ENCODE measurements at places on chromosomes 5 and 9. TPM values are rescaled to one million over a fixed set of nuclear protein-coding genes. Genes with fewer than 3 reads are reported as not detected.

GRCh38 chr5:1840741-1841521 is 39.7 kb downstream of the NDUFS6 start:
- H3K4me3 ChIP-seq: no peak overlapping the region
- no peaks in the 10 kb centered on the region for H3K4me1 ChIP-seq
- H3K36me3 ChIP-seq: no peaks in the 10 kb centered on the region
- DNase-seq: no peak
- no peaks in the 10 kb centered on the region for H3K27me3 ChIP-seq

GRCh38 chr5:34854459-34855174 is 15.7 kb downstream of the TTC23L start:
- DNase-seq: no peak
- no peak overlapping the region for H3K4me3 ChIP-seq
- no peak overlapping the region for H3K27ac ChIP-seq
- H3K27me3 ChIP-seq: no peaks in the 10 kb centered on the region
- no peaks in the 10 kb centered on the region for H3K36me3 ChIP-seq

GRCh38 chr9:68704498-68704813 is 584 bp upstream of the PIP5K1B start:
- DNase-seq: no peak
- H3K27me3 ChIP-seq: peaks cover 82% of the 10 kb centered on the region
- H3K4me3 ChIP-seq: no peak overlapping the region
- no peaks in the 10 kb centered on the region for H3K4me1 ChIP-seq
- no peak overlapping the region for H3K27ac ChIP-seq

GRCh38 chr5:131974016-131974415 is 28.6 kb upstream of the MEIKIN start:
- no peaks in the 10 kb centered on the region for H3K36me3 ChIP-seq
- H3K27me3 ChIP-seq: no peaks in the 10 kb centered on the region
- H3K27ac ChIP-seq: no peak overlapping the region
- H3K4me3 ChIP-seq: no peak overlapping the region
- no peaks in the 10 kb centered on the region for H3K4me1 ChIP-seq

DNA sequence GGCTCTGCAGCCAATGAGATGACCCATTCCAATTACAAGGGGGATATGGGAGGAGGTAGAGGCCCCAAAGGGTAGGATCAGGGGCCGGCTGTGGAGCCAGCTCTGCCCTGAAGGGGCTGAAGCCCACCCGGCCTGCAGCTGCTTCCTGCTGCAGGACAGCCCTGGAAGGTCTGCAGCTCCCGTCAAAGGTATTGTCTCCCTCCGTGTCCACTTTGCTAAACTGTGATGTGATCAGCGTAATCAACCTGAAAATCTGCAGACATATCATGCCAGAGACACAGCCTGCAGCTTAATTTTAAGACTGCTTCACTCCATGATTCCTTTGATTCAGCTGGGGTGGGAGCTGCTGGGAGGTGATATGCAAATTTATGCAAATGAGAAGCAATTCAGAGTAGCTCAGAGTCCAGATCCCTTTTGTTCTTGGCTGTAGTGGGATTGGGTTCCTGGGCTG is 90.7 kb downstream of the GADD45G start:
- no peak overlapping the region for H3K27ac ChIP-seq
- no peak for DNase-seq
- H3K27me3 ChIP-seq: peaks cover 10% of the 10 kb centered on the region
- H3K36me3 ChIP-seq: peaks cover 6% of the 10 kb centered on the region

DNA sequence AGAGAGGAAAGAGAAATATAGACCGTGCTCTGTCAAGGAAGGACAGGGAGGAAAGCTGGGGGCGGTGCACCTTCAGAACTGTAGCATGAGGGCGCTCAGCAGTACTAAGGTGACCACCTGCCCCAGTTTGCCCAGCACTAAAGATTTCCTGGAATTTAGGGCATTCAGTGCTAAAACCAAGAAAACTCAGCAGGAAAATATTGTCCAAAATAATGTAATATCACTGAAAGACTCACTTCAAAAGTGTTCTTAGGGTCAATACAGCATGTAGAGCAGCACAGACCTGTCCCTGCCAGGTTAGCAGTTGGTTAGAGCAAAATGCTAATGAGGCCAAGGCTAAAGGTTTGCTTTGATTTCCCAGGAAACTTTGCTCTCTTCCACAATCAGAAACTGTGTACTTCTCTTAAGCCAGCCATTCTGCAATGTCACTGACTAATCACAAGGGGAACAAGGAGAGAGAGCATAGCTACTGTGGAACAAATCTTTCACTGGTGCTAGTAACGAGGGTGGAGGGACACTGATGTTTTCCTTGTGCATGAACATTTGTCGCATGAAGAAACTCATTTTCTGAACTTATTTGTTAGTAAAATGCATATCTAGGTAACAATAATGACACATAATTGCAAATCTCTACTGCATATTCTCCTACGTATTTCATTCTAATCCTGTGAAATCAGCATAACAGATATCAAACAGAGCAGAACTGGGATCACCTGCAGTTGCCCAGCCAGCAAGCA is 53.0 kb upstream of the GRAMD2B start:
- no peak overlapping the region for H3K4me3 ChIP-seq
- no peaks in the 10 kb centered on the region for H3K36me3 ChIP-seq
- H3K27me3 ChIP-seq: no peaks in the 10 kb centered on the region
- H3K27ac ChIP-seq: no peak overlapping the region

- H3K27ac ChIP-seq: no peak overlapping the region
- DNase-seq: no peak
- H3K36me3 ChIP-seq: peaks cover 17% of the 10 kb centered on the region
Measured at GRCh38 chr5:123001808-123002207, 34.7 kb downstream of the PPIC start.

- peaks cover 13% of the 10 kb centered on the region for H3K27me3 ChIP-seq
- H3K4me1 ChIP-seq: peaks cover 8% of the 10 kb centered on the region
- no peaks in the 10 kb centered on the region for H3K36me3 ChIP-seq
Measured at GRCh38 chr5:180347702-180348101, 5.4 kb downstream of the GFPT2 start.

Gene RGMB
- 20.3 TPM for total RNA-seq

Gene PCDHB3
- total RNA-seq: 0.42 TPM

Gene HAVCR1
- 0.42 TPM for total RNA-seq
